GM04504 (cell line): ENCODE measurements at places on chromosomes 6 and 20.

GRCh38 chr6:38092465-38092864 lies 272.9 kb downstream of the ZFAND3 start:
- DNase-seq = no peak

DNA sequence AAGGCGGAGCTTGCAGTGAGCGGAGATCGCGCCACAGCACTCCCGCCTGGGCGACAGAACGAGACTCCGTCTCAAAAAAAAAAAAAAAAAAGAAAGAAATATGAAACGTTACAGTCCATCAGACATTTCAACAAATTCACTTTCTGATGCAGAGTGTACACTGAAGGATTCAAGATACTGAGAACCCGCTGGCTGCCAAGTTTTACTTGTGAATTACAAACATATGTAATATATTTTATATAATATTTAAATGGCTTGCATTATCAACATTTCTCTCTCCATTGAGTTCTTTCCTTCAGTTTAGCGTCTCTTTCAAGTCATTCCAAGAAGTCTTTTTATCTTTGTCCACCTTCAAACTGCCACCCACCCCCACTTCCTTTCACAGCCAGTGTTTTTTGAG lies 240.9 kb upstream of the RNF217 start:
- no peak for DNase-seq

DNA sequence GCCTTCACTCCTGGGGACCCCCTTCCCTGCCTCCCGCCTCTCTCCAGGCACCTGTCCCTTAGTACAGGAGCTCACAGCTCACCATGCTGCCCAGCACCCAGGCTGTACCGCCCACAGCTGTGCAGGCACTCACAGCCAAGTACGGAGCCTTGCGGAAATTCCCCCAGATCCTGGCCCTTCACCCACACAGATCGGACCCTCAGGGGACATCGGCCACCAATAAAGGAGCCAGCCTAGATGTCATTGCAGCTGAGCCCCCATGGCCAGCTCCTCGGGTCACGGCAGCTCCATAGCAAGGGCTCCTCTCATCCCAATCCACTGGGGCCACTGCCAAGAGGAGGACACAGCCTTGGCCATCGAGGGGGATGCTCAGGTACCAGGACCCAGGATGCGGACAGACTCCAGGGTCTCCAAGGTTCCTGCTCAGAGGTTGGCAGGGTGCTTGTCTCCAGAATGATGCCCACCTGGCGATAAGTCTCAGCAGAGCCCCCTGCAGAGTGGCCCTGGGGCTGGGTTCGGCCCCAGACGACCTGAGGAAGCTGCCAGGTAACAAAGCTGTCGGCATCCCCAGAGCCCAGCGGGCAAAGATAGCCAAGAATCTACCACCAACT lies 82.3 kb downstream of the YTHDF1 start:
- no peak for DNase-seq

GRCh38 chr20:21529863-21530262 lies 16.0 kb upstream of the NKX2-2 start:
- no peak for DNase-seq

DNA sequence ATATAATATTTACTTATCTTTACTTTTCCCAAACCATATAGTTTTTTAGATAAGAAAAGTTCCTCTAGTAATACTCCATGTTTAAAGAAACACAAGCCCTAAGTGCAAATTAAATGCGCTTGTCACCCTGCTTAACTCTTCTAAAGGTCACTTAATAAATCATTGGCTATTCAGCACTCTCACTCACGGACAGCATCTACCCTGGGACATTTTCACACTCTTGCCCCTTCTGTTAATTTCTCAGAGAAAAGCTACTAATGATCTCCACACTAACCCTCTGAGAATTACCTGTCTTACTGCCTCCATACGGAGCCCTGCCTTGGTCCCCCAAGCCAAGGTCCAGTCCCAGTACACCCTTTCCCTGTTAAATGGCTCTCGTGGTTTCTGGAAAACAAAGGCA lies 102.2 kb downstream of the NRN1 start:
- DNase-seq = no peak

GRCh38 chr20:37901654-37902503 lies 1.0 kb upstream of the VSTM2L start:
- DNase-seq = no peak

GRCh38 chr6:155093430-155093829 lies 98.3 kb downstream of the TIAM2 start:
- DNase-seq = no peak

DNA sequence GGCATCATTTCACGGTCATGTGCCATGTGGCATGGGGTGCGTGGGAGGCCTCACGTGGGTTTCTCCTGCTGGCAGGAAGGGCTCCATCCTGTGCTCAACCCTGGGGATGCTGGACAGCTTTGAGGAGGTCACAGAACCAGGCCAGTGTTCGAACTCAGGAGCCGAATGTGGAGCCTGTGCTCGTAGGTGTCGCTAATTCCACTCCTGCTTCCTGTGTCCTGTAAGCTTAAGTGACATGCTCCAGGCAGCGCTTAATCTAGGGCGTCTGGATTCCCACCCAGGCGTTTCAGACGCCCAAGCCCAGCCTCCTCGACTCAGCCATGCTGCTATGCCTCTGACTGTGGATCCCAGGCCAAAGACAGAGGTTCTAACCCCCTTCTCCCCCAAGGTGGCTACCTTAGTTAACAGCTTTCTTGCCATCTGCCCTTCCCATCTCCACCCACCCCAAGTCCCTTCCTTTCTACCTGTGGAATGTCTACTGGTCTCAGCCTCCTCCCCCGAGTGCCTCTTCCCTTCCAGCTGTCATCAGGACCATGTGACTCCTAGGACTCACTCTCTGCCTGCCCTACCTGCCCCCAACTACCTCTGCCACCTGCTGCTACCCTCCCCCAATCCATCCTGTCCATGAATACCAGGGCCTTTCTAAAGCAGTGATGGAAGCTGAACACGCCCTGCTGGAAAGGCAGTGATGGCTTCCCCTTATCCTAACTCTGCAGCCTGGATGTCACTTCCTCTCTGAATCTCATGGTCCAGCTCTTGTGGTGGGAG lies 255.1 kb downstream of the CDH26 start:
- DNase-seq = no peak
